H4 (cell line): ENCODE measurements at places on chromosomes 11 and 22. TPM values are rescaled to one million over a fixed set of nuclear protein-coding genes. Genes with fewer than 3 reads are reported as not detected.

DNA sequence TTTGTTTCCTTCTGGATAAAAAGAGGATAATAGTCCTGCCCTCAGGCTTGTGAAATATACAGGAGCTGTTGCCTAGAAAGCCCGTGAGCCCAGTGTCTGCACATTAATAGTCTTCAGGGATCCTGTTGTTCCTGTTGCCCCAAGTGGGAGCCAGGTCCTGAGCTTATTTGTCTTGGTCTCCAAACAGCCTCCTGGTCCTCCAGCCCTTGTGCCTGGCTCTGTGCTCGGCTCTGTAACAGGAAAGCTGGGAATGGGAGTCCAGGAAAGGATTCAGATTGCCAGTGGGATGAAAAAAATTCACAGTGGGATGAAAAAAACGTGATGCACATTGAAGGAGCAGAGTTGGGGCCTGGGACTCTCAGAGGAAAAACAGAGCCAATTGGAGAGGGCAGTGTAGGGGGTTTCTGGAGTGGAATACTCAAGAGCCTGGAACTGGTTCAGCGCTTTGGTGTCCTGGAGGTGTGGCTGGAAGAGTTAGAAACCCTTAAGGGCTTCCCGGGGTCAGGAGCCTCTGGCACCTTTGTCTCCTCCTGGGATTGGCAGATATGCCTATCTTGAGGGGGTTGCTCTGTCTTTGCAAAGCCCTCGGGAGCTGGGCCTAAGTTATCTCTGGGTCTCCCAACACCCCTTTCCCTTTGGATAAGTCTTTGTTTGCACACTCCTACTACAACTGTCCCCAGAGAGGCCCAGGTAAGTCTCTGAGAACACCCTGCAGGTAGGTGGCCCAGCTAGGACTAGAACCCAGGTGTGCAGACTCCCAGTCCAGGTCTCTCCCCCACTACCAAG is 2.3 kb upstream of the INPPL1 start:
- no peak for DNase-seq

- no peak for DNase-seq
Observed at GRCh38 chr22:34842630-34843029, 223.3 kb upstream of the ISX start.

DNA sequence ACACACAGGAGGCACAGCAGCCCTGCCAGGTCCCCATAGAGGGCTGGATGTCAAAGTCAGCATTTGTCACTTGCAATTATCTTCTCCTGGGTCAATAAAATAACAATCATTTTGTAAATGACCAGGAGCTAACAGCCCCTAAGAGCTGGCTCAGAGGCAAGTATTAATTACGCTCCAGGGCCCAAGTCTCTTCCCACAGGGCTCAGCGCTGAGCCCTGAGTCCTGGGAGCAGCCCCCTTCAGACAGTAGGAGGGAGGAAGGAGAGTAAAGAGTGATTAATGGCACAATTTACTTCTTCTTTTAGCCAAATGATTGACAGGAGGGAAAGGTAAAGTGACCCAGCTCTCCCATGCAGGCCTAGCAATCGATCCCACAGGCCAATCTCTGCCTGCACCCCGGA is 99.0 kb upstream of the DRD2 start:
- no peak for DNase-seq

- DNase-seq, result peak; percentile 16
Observed at GRCh38 chr11:113519989-113520613, 44.9 kb upstream of the DRD2 start.

The DDI1 gene
- total RNA-seq, result not detected in 2 replicates
